ENCODE measurements at places on chromosomes 16 and 17. TPM values are rescaled to one million over a fixed set of nuclear protein-coding genes. Genes with fewer than 3 reads are reported as not detected.

The SDK2 gene
- total RNA-seq, result 1.6 TPM

The HNF1B gene
- total RNA-seq, result not detected

The SYT17 gene
- 3.1 TPM for total RNA-seq

The WDR90 gene
- total RNA-seq, result 15.1 TPM

The ABCC3 gene
- 5.9 TPM for total RNA-seq

The MT1G gene
- 1.8 TPM for total RNA-seq

The LITAFD gene
- total RNA-seq, result not detected

The NAGS gene
- 0.49 TPM for total RNA-seq

The ACSM5 gene
- total RNA-seq, result 0.79 TPM

The FBXO31 gene
- 23.7 TPM for total RNA-seq

The FA2H gene
- 5.9 TPM for total RNA-seq

The TRPV3 gene
- total RNA-seq, result 13.5 TPM

The TMEM114 gene
- not detected for total RNA-seq

The HBA2 gene
- 7,549 TPM for total RNA-seq

The GDE1 gene
- total RNA-seq, result 32.6 TPM

The CTRB2 gene
- not detected for total RNA-seq

The KRT13 gene
- 2.9 TPM for total RNA-seq

The C17orf100 gene
- total RNA-seq, result 0.89 TPM

The MYH1 gene
- 3.2 TPM for total RNA-seq

The PDPR gene
- total RNA-seq, result 16.8 TPM

The CLDN9 gene
- total RNA-seq, result 0.39 TPM

The CACNA1H gene
- total RNA-seq, result 12.6 TPM

The FBXW10 gene
- total RNA-seq, result 0.49 TPM

The RAI1 gene
- total RNA-seq, result 11.4 TPM

The CDH8 gene
- 5.6 TPM for total RNA-seq

The ANKRD40 gene
- 24.8 TPM for total RNA-seq

The NOD2 gene
- total RNA-seq, result 4.4 TPM

The TLE7 gene
- not detected for total RNA-seq

The SLFN14 gene
- 1.6 TPM for total RNA-seq

The CTRB1 gene
- total RNA-seq, result not detected

The SLC13A2 gene
- total RNA-seq, result 0.20 TPM

The ATP1B2 gene
- total RNA-seq, result 2.9 TPM

The CDH3 gene
- 41.4 TPM for total RNA-seq

The KIF2B gene
- not detected for total RNA-seq

The HSF5 gene
- under 0.01 TPM for total RNA-seq

The CRK gene
- 58.6 TPM for total RNA-seq

The SAMD14 gene
- total RNA-seq, result 1.4 TPM

The TBC1D3G gene
- total RNA-seq, result not detected

The SCGB1C2 gene
- total RNA-seq, result not detected

The VMO1 gene
- 1.6 TPM for total RNA-seq

The CA5A gene
- total RNA-seq, result not detected

The SLC16A11 gene
- total RNA-seq, result 0.69 TPM
